ENCODE measurements at places on chromosomes 1 and 21. TPM values are rescaled to one million over a fixed set of nuclear protein-coding genes. Genes with fewer than 3 reads are reported as not detected.
A peak's percentile ranks its signal among the peaks of the same experiment; 100 is the strongest.

The PTGER3 gene
- not detected for polyA plus RNA-seq

The SLC44A5 gene
- 16.0 TPM for polyA plus RNA-seq

The GLIS1 gene
- polyA plus RNA-seq: 0.03 TPM

The BTG2 gene
- 13.6 TPM for polyA plus RNA-seq

The KIRREL1 gene
- polyA plus RNA-seq: 0.03 TPM

The UCHL5 gene
- polyA plus RNA-seq: 11.3 TPM

The CRNN gene
- not detected for polyA plus RNA-seq

GRCh38 chr1:158289811-158290210 is at the start of gene CD1C:
Gene CD1C, plus strand, starts transcription at chr1:158289923. Its CDS starts 142 bp downstream, at chr1:158290065.
- no peak within 1 kb of the TSS for H3K27ac ChIP-seq
- H3K4me3 ChIP-seq: no peak within 1 kb of the TSS
- DNase-seq: no peak
- H3K36me3 ChIP-seq: no peaks in the 10 kb centered on the region
- no peaks in the 10 kb centered on the region for H3K27me3 ChIP-seq

- no peak overlapping the region for H3K4me3 ChIP-seq
- no peaks in the 10 kb centered on the region for H3K36me3 ChIP-seq
- H3K27ac ChIP-seq: no peak overlapping the region
- H3K4me1 ChIP-seq: no peaks in the 10 kb centered on the region
These were observed 178.5 kb upstream of the LMO4 start for GRCh38 chr1:87150143-87150542.

DNA sequence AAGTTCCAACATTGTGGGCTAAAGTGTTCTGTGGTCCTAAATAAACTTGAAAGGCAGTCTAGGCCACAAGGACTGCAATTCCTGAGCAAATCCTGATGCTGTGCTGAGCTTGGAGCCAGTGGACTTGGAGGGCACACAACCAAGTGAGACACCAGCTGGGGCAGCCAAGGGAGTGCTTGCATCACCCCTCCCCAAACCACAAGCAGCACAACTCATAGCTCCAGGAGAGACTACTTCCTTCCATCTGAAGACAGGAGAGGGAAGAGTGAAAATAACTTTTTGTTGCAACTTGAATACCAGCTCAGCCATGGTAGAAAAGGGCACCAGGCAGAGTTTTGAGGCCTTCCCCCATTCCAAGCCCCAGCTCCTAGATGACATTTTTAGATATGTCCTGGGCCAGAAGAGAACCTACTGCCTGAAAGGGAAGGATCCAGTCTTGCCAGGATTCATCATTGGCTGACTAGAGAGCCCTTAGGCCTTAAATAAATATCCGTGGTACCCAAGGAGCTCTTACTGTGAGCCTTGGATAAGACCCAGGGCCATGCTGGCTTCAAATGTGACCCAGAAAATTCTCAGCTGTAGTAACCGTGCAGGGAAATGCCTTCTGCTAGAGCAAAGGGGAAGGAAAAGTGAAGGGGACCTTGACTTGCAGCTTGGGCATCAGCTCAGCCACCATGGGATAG is 35.4 kb upstream of the LRRC8B start:
- H3K36me3 ChIP-seq: no peaks in the 10 kb centered on the region
- no peaks in the 10 kb centered on the region for H3K4me1 ChIP-seq
- DNase-seq: no peak
- H3K4me3 ChIP-seq: no peak overlapping the region
- H3K27ac ChIP-seq: no peak overlapping the region

DNA sequence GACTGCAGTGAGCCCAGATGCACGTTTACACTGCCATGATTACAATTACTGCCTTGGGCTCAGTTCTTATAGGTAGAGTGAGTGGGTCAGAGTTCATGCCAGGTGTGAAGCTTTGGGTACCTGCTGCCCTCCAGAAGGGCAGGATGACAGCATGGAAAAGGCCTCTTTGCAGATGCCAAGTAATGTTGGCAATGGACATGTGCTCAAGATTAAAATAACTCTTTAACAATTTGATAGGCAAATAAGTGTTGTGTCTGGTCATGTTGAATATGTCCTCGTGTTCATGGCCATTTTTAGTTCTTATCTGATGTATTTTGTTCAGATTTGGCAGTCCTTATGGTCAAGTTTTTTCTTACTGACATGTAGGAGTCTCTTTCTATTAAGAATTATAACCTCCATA is 34.8 kb downstream of the S100B start:
- H3K36me3 ChIP-seq: peaks cover 8% of the 10 kb centered on the region
- DNase-seq: no peak
- H3K4me1 ChIP-seq: no peaks in the 10 kb centered on the region
- H3K27me3 ChIP-seq: no peaks in the 10 kb centered on the region

DNA sequence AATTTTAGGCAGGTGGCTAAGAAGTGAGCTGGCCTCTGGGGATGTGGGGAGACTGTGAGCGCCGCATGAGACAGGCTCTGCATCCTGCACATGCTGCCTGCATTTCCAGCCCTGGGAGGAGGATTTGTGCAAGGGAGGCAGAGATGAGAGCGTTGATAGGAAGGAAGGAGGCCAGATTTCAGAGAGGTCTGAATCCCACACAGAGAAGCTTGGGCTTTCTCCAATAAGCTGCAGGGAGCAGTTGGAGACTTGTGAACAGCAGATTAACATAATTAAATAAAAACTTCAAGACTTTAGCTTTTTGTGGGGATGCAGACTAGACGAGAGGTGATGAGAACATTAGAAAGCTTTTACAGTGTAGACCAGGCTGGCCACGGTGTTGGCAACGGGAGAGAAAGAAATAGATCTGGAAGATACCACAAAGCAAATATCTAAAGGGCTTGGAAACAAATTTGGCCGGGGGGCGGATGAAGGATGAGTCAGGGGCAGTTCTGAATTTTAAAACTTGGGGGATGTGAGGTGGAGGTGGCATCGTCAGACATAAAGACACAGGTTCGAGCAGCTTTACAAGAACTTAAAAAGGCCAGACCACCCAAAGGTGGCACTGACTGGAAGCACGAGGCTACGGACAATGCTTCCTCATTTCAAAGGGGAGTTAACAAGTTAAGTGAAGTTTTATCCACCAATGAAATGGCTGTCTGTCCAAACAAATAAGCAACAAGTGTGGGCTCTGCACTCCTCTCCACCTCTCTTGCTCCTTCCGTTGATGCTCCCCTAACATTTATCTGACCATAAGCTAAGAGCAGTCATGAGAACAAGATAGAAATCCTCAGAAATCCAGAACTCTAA is 57.0 kb downstream of the HIVEP3 start:
- no peaks in the 10 kb centered on the region for H3K4me1 ChIP-seq
- no peak overlapping the region for H3K4me3 ChIP-seq
- H3K27ac ChIP-seq: no peak overlapping the region
- H3K27me3 ChIP-seq: peaks cover 5% of the 10 kb centered on the region
- no peak for DNase-seq

- H3K4me3 ChIP-seq: no peak overlapping the region
- peak; percentile 63 for DNase-seq
- H3K27me3 ChIP-seq: no peaks in the 10 kb centered on the region
These were observed 189.7 kb downstream of the SEC16B start for GRCh38 chr1:177780096-177780700.

- no peaks in the 10 kb centered on the region for H3K27me3 ChIP-seq
- no peak overlapping the region for H3K4me3 ChIP-seq
- peaks cover 8% of the 10 kb centered on the region for H3K4me1 ChIP-seq
- peak overlapping the region; percentile 20 for H3K27ac ChIP-seq
- no peaks in the 10 kb centered on the region for H3K36me3 ChIP-seq
These were observed 80.9 kb upstream of the LBR start for GRCh38 chr1:225508538-225509375.

GRCh38 chr1:58585581-58586151 is 8.6 kb upstream of the TACSTD2 start:
- no peak overlapping the region for H3K4me3 ChIP-seq
- H3K4me1 ChIP-seq: peaks cover 16% of the 10 kb centered on the region
- no peak for DNase-seq
- H3K27ac ChIP-seq: no peak overlapping the region

- no peaks in the 10 kb centered on the region for H3K4me1 ChIP-seq
- H3K27me3 ChIP-seq: no peaks in the 10 kb centered on the region
- DNase-seq: no peak
- no peaks in the 10 kb centered on the region for H3K36me3 ChIP-seq
- no peak overlapping the region for H3K4me3 ChIP-seq
These were observed 902.9 kb downstream of the LTN1 start for GRCh38 chr21:28089599-28090441.

- H3K27ac ChIP-seq: no peak overlapping the region
- no peak overlapping the region for H3K4me3 ChIP-seq
- H3K36me3 ChIP-seq: no peaks in the 10 kb centered on the region
- H3K27me3 ChIP-seq: no peaks in the 10 kb centered on the region
These were observed 526.0 kb upstream of the ADGRL4 start for GRCh38 chr1:79532555-79532954.

- H3K27ac ChIP-seq: no peak overlapping the region
- H3K4me3 ChIP-seq: no peak overlapping the region
- DNase-seq: no peak
- H3K36me3 ChIP-seq: peaks cover 53% of the 10 kb centered on the region
These were observed 7.3 kb downstream of the WDR26 start for GRCh38 chr1:224427346-224427745.

DNA sequence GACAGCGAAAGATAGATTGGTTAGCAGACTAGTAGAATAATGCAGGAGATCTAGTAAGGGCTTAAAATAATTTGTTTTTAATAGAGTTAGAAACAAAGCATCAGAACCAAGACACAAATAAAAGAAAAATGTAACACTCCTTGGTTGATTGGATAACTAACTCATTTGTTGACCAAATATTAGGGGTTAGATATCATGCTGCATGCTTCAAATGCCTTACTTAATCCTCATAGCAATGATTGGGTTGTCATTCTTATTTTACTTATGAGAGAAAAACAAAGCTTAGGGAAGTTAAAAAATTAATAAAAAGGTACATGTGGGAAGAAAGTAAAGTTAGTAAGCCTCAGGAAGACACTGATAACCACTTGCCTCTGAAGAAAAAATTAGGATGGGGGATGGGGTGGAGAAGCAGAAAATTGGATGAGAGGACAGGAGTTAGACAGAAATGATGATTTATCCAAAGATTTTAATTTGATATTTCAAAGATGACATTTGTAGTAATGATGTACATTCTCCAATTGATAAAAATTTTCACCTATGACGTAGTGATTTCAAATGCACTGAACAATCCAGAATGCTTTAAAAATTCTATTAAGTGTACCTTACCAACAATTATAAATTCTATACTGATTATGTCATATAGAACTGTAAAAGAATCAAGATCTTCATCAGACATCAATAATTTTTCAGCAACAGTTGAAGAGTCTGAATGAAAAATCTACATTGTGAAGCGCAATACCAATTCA is 374.7 kb downstream of the COL11A1 start:
- no peak overlapping the region for H3K27ac ChIP-seq
- no peak for DNase-seq
- H3K4me1 ChIP-seq: no peaks in the 10 kb centered on the region
- H3K27me3 ChIP-seq: no peaks in the 10 kb centered on the region
- no peaks in the 10 kb centered on the region for H3K36me3 ChIP-seq

DNA sequence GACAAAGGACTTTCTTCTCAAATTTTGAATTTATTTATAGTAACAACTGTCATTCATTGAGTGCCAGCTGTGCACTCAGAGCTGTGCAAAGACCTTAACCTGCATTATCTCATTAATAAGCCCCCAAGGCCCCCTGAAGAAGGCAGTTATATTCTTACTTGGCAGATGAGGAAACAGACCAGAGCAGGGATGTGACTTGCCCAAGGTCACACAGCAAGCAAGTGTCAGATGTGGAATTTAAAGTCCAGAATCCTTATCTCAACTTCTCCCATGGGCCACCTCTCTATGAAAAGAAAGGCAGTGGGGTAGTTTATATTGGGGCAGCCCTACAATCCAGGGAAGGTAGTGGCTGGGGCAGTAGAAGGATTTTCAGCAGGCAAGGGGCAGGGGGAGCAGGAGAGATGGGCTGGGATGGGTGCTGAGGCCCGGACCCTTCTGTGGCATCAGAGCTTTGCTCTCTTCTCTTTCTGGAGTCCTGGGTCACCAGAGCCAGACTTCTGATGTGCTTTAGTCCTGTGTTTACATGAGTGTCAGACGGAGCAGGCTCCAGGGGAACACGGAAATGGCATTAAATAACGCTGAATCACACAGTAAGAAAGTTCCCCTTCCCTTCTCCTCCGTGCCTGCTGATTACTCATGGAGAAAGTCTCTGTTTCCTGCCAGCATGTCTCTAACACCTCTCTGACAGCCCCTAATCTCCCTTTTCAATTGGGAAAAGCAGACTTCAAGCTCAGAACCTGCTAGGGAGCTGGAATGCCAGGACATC is 39.5 kb downstream of the EPHB2 start:
- DNase-seq: no peak
- no peaks in the 10 kb centered on the region for H3K36me3 ChIP-seq
- 0 out of 2 replicates have a peak, but pooled peaks cover 4% of the 10 kb centered on the region for H3K4me1 ChIP-seq
- no peak overlapping the region for H3K4me3 ChIP-seq

DNA sequence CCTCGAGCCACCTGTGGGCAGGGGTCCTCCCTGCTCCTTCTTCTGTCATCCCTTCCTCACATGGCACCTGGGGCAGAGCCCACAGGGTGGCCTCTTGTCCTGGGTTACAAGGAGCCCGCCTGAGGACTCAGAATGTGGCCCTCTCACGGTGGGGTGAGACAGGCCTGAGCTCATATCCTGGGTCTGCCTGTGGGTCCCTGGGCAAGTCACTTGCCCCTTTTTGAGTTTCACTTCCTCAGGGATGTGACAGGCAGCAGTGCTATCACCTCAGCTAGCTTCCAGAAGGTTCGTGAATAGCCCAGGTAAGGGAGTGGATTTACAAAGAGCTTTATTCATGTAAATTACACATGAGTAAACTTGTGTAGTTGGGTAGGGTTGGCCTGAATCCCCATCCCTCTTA is 33.5 kb downstream of the HTR6 start:
- no peaks in the 10 kb centered on the region for H3K27me3 ChIP-seq
- no peaks in the 10 kb centered on the region for H3K4me1 ChIP-seq
- DNase-seq: no peak
- H3K4me3 ChIP-seq: no peak overlapping the region
- H3K27ac ChIP-seq: no peak overlapping the region

DNA sequence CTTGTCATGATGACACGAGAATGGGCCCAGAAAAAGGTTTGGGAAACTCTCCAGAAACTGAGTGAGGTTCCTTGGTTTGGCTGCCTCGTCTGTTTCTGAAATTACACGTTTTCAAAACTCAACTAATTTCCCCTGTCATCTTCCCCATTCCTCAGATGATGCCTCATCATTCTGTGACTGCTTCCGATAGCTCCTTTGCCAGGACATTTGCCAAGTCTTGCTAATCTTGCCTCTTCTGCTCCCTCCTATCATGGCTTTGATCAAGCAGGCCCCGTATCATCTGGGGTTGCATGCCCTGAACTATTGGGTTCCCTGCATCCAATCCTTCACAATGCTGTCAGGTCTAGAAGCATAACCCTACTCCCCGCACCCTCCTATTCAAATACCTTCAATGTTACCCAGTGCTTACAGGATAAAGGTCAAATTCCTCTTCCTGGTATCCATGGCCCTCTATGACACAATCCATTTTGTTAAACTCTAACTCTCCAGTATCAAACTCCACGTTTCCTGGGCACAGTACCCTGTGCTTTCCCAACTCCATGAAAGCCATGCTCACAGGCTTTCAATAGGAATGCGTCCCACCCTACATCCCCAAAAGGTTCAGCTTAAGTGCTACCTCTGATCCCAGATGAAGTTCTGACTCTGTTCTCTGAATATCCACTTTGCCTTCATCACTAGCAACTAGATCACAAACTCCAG is 22.2 kb upstream of the TMEM200B start:
- H3K4me1 ChIP-seq: peaks cover 32% of the 10 kb centered on the region
- peak; percentile 92 for DNase-seq
- H3K4me3 ChIP-seq: no peak overlapping the region

- DNase-seq: peak; percentile 17
- peaks cover 1% of the 10 kb centered on the region for H3K27me3 ChIP-seq
- peak within 1 kb of the TSS; percentile 68 for H3K27ac ChIP-seq
- H3K4me1 ChIP-seq: peaks cover 72% of the 10 kb centered on the region
These were observed at the start of gene ASAP3 for GRCh38 chr1:23483321-23484252. Gene ASAP3, minus strand, starts transcription at chr1:23484179. Its CDS starts 46 bp downstream, at chr1:23484133.

Data from HepG2 (cell line).